ENCODE measurements at places on chromosomes 5 and 9. TPM values are rescaled to one million over a fixed set of nuclear protein-coding genes. Genes with fewer than 3 reads are reported as not detected.

The EFNA5 gene
- 3.7 TPM for polyA plus RNA-seq

GRCh38 chr9:19387317-19387716 is 7.3 kb upstream of the RPS6 start:
- DNase-seq = no peak

The PLEKHG4B gene
- 0.01 TPM for polyA plus RNA-seq

DNA sequence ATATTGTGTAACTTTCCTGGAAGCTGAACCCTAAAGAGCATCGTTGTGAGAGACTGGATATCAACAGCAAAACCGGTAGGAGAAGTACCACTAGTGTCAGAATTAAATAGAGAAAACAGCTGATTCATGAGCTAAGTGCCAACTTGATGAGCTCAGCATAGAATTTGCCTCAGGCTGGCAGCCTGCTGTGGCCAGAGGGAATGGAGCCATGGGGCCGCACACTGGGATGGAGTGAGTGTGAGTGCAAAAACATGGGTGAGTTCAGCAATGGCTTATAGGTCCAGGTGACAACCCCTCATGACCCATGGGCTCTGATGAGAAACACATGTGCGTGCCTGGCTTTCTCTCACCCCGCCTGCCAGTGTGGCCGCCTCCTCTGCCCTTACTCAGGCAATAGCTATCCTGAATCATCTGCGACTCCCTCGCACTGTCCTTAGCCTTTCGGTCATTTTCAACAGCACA is 25.4 kb downstream of the ADAMTS16 start:
- DNase-seq = peak; percentile 69

The LPAR1 gene
- polyA plus RNA-seq = 240 TPM

The PCDHGA8 gene
- polyA plus RNA-seq = 0.76 TPM

The SPATA31C1 gene
- polyA plus RNA-seq = not detected

GRCh38 chr5:58773744-58774441 is 191.0 kb downstream of the RAB3C start:
- DNase-seq = no peak

GRCh38 chr9:127651697-127652610 is 39.9 kb downstream of the STXBP1 start:
- no peak for DNase-seq

DNA sequence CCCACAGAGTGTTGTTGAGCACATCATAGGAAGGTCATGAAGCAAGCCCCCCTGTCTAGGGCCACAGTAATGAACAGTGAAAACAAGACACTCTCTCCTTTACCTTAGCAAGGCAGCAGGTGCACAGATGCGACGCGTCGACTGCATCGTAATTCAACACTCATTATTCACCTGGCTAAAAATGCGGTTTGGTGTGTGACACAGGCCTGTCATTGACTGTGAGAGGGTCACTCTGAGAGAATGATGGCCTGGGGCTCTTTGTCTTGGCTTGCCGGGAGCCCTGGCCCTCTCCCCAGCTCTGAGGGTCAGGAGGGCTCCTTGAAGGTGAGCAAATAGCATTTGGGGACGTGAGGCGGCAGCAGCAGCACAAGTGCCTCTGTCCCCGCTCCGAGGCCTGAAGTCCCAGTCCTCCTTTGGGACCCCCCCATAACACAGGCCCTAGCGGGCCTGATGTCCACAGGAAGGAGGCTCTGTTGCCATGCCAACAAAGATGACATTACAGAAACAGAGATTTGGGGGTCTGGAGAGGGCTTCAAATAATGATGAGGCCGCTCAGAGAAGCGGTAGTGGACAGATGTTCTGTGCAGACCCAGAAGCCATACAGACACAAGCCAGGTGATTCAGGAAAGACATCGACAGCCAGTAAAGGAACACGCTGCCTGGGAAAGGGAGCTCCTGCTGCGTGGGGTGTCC is 46.7 kb downstream of the SHB start:
- no peak for DNase-seq

The TMEM232 gene
- polyA plus RNA-seq = 0.87 TPM

GRCh38 chr5:137296213-137296781 is 202.8 kb downstream of the SPOCK1 start:
- peak; percentile 89 for DNase-seq

GRCh38 chr9:27440888-27441740 is 83.0 kb upstream of the IFNK start:
- no peak for DNase-seq

The TOR4A gene
- polyA plus RNA-seq = 11.3 TPM

- peak; percentile 99 for DNase-seq
Observed at GRCh38 chr5:72552041-72552557, 44.9 kb upstream of the ZNF366 start.

GRCh38 chr5:79170661-79171060 is 59.1 kb downstream of the BHMT start:
- no peak for DNase-seq

- no peak for DNase-seq
Observed at GRCh38 chr9:121850366-121850765, 198.9 kb downstream of the DAB2IP start.

- no peak for DNase-seq
Observed at GRCh38 chr5:41503860-41504259, 6.5 kb downstream of the PLCXD3 start.

DNA sequence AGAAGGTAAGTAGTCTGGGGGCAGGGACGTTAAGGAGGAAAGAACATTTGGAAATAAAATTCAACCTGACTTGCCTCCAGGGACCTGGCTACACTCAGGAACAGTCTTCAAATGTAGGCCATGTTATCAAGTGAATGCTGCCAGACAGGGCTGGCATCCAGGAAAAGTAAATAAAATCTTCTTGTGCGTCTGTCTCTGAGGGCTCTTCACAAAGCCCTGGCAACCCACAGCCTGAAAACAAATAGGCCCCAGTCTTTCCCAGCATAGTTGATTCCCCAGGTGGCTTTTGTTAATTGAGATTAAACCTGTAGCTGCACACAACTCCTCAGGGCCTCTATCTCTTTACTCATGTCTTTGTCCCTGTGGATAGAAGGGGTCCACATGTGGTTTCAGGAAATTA is 55.4 kb downstream of the STK32A start:
- DNase-seq = no peak

DNA sequence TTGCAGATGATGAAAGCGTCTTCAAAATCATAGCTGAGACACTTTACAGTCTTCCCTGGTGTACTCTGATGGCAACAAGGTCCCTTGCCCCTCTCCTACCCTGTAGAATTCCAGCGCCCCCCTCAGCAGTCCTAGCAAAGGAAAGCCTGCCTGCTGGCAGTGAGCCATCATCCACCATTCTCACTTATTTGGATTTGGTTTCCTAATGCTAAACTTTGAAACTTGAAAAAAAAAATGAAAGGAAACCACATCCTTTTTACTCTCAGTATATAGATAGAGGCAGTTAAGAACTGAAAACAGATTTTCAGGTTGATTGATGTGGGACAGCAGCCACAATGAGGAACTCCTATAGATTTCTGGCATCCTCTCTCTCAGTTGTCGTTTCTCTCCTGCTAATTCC is at the start of gene GZMA:
Gene GZMA (plus strand): TSS at position 299 of the 400 bp plus-strand sequence. CDS start 37 bp downstream, at position 336.
- no peak for DNase-seq

DNA sequence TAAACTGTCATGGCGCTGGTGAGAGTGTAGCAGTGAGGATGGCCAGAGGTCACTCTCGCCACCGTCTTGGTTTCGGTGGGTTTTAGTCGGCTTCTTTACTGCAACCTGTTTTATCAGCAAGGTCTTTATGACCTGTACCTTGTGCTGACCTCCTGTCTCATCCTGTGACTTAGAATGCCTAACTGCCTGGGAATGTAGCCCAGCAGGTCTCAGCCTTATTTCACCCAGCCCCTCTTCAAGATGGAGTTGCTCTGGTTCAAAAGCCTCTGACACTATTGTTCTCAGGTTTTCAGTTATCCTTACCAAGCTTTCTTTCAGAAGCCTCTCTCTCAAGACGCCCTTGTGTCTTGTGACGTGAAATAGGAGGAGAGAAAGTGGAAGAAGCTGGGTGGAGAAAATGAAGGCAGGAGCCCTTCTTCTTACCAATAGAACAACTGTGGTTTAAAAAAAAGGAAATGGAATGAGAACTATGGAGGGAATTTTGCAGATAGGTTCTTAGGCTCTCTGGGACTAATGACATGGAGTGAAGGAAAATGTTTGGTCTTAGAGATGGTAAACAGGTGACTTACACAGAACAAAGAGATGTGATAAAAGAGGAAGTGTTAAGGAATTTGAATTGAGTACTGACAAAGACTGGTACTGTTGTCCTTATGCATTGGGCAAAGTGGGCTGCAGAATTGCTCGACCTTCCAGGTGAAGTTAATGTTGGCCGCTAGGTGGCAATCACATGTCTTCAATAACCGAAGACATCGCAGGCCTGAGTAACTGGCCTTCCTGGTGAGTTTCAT is 133.3 kb upstream of the RAI14 start:
- DNase-seq = peak; percentile 85

GRCh38 chr5:172769616-172770373 is 1.2 kb downstream of the DUSP1 start:
- DNase-seq = peak; percentile 61

GRCh38 chr9:38284588-38285051 is 107.9 kb upstream of the ALDH1B1 start:
- no peak for DNase-seq

DNA sequence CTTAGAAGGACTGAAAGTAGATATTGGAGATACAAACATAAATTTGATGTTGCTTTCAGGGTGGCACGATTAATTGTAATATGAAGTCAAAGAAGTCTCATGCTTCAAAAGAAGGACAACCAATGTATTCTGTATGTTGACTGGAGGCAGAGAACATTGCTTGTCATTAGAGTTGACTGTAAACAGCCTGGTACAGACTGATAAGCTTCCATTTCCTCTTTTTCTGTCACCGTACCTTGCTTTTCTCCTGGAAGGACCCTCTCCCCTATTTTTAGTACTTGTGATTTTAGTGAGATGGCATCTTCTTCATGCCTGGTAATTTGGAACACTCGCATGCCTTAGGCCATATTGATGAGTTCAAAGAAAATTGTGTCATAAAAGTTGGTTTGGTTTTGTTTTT is 809.4 kb downstream of the PRELID2 start:
- no peak for DNase-seq

DNA sequence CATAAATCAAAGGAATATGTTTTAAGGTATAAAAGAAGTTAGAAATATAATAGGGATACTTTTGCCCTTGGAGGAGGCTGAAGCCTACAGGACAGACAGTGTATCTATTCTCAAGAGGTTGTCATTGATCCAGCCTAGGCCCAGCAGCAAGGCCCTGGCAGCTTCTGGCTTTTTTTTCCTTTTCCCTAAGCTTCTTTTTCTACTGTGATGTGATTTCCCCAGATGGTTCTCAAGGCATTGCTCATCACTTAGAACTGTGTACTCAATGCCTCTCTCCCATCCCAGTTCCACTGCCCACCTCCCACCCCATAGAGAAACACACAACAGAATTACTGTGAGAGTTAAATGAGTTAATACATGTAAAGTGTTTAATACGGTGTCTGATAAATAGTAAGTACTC is 88.6 kb downstream of the SLC44A1 start:
- DNase-seq = no peak

- DNase-seq = no peak
Observed at GRCh38 chr9:9901624-9902023, 711.2 kb downstream of the PTPRD start.

The MAMDC2 gene
- 14.4 TPM for polyA plus RNA-seq

The PCDHGB4 gene
- polyA plus RNA-seq = 15.5 TPM

DNA sequence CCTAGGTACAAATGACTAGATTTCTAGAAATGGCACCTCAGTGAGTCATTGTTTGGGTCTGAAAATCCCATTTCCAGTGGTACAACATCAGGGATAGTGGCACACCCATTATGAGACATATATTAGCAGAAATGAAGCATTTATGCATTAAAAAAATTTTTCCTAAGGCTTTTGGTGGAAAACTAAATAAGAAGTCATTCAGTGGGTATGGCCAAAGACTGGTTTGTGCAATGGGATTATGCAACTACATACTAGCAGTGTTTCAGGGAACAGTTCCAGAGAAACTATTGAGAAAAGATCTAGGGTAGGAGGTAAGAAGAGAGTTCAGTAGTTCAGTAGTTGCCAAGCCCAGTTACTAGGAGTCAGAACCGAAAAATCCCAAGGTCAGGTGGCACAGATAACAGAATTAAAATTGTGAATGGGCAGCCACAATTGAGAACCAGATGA is 106.5 kb upstream of the HAPLN1 start:
- peak; percentile 66 for DNase-seq

DNA sequence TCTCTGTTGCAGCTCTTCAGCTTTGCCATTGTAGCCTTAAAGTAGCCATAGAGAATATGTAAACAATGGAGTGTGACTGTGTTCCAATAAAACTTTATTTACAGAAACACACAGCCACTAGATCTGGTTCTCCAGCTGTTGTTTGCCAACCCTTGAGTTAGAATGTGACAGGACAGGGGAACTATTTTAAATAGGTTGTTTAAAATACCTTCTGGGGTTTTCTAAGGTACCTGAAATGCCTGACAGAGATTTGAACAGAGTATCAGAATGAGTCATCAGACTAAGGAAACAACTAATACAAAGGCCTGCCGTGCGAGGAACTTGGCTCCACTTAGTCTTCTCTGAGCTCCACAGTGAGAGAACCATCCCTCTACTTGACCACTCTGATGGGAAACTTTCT is 85.4 kb downstream of the HSD17B4 start:
- no peak for DNase-seq

DNA sequence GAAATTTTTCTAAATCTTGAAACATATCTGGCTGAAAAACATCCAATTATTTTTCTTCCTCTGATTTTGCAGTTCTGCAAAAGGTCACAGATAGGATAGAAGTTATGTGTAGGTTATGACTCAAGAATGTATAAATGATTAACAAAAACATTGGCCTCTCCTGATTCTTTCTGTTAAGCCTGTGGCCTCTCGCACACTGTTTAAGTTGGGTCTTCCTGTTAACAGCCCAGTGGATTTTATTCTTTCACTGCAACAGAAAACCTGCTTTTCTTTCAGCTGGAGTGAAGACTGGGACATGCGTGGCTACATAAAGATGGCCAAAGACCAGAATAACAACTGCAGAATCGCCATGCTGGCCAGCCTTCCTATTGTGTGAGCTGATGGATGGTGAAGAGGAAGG is 17.1 kb upstream of the SPATA31E1 start:
- no peak for DNase-seq

DNA sequence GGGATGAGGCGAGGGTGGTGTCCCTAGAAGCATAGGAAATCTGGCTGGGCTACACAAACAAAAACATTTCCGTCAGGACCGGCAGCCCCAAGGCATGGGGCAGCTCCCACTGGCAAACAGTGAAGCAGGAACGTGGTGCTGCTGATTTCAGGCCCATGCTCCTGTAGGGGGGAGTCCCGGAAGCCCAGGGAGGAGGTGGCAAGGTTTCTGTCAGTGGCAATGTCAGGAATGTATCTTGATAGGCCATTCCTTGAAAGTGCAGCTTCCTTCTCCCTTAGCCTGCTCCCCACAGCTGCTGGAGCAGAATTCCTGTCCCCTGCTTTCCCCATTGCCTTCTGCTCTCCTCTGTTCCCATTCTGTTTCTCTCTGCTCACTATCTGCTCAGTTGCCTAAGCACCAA is 42.4 kb downstream of the MRRF start:
- no peak for DNase-seq

- DNase-seq = no peak
Observed at GRCh38 chr5:68502531-68502930, 287.0 kb downstream of the PIK3R1 start.
